ENCODE measurements at places on chromosomes 6 and 20.

DNA sequence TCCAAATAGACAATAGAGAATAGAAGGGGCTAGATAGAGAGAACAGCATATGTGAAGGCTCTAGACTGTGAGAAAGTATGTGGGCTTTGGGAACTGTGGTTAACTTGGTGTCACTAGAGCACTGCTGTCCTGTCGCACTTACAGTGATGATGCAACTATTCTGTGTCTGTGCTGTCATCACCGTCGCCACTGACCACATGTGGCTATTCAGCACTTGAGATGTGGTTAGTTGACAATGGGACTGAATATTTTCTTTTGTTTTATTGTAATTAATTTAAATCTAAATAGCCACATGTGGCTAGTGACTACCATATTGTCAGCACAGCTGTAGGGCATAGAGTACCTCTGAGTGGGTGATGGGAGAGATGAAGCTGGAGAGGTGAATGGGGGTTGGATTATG, 39.0 kb upstream of the IFNGR1 start:
- DNase-seq, result no peak

DNA sequence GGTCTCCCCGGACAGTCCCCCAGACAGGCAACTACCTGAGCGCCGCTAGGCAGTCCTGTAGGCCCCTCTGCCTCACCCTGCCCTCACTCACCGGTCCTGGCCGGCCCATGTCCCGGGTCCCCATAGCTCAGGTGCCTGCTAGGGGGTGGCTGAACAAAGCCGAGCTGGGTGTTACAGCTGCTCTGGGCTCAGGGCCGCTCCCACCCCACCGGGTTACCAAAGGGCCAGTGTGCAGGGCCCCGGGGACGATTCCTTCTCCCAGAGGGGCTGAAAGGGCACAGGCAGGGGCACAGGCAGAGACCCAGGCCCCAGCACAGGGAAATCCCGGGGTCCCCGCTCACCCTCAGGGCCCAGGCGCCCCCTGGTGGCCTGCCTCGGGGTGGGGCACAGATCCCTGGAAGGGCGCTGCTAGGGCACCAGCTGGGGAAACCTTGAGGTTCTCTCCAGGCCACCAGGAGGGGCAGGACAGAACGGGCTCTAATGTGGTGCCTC, 118.4 kb downstream of the GRM4 start:
- peak; percentile 52 for DNase-seq

DNA sequence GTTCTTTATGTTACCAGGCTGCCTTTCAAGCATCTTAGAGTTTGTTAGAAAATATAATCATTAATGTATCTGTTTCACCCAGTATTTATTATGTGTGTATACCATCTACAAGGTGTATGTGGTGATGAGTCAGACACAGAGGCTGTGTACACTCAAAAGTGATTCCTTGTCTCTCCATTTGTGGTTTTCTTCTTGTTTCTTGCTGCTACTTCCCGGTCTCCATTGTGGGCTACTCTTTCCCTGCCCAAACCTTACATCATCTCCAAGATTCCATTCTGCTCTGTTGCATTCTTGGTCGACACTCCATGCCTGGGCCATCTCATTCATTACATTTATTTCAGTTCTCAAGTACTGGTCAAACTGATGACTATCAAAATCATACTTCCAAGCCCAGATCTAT, 182.2 kb upstream of the STXBP5 start:
- no peak for DNase-seq

GRCh38 chr6:137136065-137136464, 37.4 kb downstream of the IL22RA2 start:
- DNase-seq, result no peak

DNA sequence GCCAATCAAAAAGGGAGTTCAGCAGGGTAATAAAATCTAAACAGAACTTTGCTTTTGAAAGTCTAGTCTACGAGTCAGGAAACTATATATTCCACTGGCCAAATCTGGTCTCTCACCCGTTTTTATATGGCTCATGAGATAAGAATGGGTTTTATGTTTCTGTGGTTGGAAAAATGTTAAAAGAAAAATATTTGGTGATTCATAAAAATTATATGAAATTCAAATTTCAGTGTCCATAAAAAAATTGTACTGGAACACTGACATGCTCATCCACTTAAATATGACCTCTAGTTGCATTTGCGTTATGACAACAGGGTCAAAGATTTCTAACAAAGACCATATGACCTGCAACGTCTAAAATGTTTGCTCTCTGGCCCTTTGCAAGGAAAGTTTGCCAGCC, 22.3 kb upstream of the LAMP5 start:
- DNase-seq, result no peak

DNA sequence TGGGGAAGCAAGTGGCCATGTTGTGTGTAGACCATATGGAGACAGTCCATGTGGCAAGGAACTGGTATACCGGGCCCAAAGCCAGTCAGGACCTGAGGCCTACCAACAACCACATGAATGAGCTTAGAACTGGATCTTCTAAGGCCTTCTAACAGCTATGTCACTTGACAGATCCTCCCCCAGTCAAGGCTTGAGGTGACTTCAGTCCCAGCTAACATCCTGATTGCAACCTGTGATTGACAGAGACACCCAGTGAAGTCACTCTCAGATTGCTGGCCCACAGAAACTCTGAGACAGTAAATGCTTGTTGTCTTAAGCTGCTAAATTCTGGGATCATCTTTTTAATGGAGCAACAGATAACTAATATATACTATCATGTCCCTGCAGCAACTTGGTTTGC, 32.9 kb downstream of the AHI1 start:
- DNase-seq, result no peak
